ENCODE measurements at places on chromosomes 4 and X.

- DNase-seq: no peak
Measured at GRCh38 chr4:169167957-169168858, 102.5 kb downstream of the SH3RF1 start.

- DNase-seq: peak; percentile 56
Measured at GRCh38 chr4:6225469-6225868, 25.1 kb upstream of the JAKMIP1 start.

- no peak for DNase-seq
Measured at GRCh38 chrX:100643956-100644860, at the start of gene SRPX2. Gene SRPX2, plus strand, starts transcription at chrX:100644199. Its CDS starts 2,124 bp downstream, at chrX:100646323.

GRCh38 chr4:87532907-87533306 is 3.7 kb upstream of the SPARCL1 start:
- no peak for DNase-seq

DNA sequence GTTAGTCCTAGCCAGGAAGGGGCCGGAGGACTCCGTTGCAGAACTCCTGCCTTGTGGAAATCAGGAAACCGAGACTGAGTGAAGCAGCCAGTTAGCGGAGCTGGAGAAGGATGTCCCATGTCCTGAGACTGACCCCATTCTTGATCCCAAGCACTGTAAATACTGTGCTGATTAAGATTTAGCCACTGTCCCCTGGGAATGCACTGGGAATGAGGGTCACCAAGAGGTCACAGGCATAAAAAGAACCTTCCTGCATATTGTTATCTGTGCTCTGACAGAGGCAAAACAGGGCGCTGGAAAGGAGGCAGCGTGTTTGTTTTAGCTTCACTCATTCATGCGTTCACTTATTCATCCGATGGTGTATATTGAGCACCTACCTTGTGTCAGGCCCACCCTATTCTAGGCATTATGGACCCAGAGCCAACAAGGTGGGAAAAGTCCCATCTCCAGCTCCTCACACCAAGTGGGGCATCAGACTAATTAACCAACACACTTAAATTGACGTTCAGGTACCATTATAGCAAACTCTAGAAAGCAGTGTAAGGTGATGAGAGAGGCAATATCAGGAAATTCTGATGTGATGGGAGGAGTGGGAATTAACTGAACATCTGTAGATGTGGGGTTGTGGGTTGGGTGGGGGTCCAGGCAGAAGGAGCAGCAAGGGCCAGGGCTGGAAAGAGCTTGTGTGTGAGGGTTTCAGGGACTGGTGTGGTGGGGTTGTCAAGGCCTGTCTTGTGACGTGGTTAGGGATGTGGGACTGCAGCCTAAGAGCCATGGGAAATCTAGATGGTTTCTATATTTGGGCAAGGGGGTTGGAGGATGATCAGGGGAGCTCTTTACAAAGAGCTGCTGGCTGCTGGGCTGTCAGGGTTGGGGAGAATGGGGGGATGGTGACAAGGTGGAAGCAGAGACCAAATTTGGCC is 10.6 kb upstream of the SLC2A9 start:
- DNase-seq: no peak

GRCh38 chr4:75658876-75659275 is 14.3 kb downstream of the G3BP2 start:
- no peak for DNase-seq

DNA sequence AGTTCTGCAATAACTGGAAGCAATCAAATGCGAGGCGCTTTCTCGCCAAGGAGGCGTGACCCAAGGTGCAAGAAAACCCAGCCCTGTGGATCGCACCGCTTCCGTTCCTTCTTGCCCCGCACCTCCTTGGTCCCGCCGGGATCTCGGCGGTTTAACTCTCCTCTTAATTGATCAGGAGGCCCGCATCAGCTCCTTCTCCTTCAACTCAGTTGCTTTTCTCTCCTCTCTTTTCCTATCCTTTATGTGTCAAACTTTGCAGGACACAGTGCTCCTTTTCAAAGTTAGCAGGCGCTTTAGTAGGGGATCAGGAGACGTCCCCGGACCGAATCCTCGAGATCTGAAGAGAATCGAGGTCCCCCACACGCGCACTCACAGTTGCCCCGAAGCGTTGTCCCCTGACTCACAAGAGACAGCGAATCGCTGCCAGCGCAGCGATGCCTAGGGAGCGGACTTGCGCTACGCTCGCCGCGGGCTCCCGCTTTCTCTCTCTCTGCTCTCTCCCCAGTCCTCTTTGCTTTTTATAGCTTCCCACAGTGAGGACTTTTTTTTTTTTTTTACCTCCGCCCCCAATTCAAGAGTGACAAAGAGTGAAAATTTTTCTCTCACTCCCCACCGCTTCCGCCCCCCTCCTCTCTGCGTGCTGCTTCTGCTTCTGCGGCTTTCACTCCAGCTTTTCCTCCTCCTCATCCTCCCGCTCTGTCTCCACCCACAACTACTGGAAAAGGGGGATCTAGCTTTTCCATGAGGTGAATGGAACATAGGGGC is at the start of gene DKK2:
Gene DKK2, minus strand, starts transcription at position 495 of the 765 bp plus-strand sequence. CDS start 722 bp downstream, outside the sequence.
- DNase-seq: no peak

GRCh38 chr4:104449537-104449936 is 45.2 kb downstream of the CXXC4 start:
- DNase-seq: no peak

GRCh38 chrX:7055386-7056137 is 92.0 kb upstream of the STS start:
- no peak for DNase-seq

GRCh38 chr4:88514557-88515511 is 8.7 kb downstream of the PYURF start:
- DNase-seq: no peak
